ENCODE measurements at places on chromosomes 11 and 22.
A peak's percentile ranks its signal among the peaks of the same experiment; 100 is the strongest.

DNA sequence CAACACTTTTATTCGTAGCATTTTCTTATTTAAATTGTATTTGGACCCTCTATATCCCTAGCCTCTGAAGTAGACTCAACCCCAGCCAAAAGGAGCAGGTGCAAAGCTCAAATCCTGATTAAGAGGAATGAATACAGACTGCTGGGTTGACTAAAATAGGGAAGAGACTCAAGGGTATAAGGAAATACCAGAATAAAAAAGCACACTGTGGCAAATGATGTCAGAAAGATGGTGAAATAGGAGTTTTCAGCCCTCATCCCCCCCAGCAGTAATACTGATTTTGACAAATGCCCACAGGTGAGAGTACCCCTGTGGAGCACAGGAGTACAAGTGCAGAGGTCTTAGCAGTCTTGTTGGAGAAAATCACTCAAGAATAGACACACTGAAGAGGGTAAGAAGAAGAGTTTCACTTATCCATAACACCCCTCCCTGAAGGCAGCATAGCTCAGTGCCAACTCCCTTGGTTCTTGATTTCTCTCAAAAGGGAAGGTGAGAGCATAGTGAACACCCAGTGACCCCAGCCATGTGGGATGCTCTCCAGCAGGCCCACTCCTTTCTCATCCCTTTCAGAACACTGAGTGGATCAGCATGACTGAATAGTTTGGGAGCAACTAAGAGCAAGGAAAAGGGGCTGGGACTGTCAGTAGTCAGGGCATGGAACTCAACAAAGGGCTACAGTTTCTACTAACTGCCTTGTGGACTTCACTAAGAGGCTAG is 71.7 kb downstream of the TBC1D22A start:
- no peak for DNase-seq

GRCh38 chr22:49447837-49448236 is 379.8 kb downstream of the BRD1 start:
- no peak for DNase-seq

DNA sequence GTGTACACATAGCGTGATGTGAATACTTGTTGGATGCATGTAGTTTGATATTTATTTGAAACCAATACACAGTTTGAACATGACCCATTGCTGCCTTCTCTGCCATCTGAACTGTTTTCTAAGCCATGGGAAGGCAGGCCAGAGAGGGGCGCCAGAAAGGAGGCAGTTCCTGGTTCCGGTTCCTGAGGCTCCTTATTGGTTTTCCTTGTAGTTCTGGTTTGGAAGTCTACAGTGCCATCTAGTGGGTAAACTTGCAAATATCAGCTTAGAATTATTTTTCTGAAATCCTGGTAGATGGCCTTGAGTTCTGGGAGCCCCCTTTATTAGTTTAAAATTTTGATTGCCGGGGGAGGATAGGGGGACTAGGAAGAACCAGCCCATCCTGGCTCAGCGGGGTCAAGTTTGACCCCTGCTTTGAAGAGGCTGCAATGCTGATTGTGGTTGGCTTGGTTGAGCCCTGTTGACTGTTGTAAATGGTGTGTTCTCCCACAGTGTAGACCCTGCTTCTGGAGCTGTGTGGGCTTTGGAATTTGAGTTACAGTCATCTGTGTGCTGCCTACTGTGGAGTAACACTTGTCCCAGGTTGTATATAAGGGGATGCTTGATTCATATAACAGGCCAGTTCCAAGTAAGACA is 48.4 kb downstream of the GRAMD1B start:
- DNase-seq, result peak; percentile 52

DNA sequence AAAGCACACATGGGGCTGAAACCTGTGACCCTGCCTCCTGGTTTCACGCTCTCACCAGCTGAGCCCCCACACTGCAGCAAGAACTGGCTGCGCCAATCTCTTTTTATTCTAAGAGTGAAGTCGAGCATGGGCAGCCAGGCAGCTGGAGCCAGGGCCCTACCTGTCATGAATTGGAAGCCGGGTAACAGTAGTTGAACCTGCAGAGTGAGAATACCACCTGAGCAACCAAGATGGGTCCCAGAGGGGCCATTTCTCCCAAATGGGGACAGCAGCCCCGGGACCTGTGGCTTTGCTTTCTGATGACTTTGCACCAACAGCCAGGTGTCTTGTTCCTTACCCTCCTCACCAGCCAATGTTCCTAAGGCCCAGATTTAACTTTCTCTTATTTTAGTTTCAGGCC is 178.9 kb downstream of the GRIK4 start:
- no peak for DNase-seq

DNA sequence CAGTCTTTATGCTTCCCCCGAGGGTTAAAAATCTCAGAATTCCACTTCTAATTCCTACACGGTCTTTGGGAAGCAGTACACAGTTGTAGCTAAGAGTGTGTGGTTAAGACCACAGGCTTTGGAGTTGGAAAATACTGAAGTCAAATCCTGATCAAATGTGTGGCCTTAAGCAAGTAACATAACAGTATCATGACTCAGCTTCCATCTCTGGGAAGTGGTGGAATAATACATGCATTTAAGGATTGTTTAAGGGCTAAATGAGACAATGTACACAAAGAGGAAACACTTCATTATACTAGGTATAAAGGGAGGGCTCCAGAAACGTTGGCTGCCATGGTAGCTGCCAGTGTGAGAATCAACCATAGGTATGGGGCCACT is 71.5 kb downstream of the FAT3 start:
- DNase-seq, result no peak

DNA sequence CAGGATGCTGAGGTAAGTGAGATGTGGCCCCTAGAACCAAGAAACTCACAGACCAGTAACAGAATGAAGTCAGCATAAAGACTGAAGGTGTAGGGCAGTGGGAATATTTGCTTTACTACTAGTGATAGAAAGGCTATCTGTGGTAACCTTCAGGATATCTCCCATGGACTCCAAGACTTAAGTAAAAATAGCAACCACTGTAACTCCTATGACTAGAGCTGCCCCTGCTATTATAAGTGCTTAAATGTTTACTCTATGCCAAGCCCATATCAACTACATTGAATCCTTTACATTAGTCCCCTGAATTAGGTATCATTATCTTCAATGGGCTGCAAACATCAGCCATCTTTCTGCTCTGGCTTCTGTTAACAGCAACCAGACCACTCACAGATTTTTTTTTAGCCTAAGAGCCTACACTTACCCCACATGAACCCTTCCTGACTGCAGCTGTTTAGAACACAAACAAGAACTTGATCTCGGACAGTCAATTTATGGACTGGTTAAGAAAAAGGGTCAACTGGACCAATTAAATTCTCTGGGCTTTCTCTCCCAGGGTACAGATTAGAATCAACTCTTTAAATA is 335.1 kb upstream of the API5 start:
- DNase-seq, result no peak

DNA sequence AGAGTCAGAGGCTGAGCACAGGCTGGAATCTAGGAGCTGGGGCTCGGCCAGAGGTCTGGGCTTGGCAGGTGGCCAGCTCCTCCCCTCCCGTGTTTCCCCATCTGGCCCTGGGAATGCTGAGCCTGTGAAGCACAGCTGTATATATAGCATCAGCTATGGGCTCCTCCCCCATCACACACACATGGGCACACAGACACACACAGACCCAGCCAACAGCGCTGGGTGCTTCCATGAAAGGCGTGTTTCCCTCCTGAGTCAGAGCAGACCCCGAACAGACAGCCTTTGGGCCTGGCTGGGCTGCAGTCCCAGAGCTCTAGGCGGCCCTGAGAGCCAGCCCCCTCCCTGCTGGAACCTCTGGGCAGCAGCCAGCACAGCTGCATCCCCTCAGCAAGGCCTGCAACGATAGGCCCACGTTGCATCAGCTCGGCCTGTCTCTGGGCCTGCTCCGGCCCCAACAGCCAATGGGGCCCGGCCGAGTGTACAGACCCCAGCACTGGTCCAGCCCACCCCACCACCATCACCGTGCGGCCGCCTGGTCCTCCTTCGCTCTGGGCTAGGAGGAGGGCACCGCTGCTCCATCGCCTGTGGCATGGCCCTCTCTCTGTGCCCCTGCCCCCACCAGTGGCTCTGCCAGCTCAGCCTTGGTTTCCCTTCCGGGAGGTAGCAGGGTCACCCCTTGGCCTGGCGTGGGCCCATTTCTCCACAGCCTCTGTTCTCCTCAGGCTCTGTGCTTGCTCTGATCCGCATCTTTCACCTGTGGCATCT is 7.6 kb upstream of the SERPINH1 start:
- DNase-seq, result peak; percentile 91

DNA sequence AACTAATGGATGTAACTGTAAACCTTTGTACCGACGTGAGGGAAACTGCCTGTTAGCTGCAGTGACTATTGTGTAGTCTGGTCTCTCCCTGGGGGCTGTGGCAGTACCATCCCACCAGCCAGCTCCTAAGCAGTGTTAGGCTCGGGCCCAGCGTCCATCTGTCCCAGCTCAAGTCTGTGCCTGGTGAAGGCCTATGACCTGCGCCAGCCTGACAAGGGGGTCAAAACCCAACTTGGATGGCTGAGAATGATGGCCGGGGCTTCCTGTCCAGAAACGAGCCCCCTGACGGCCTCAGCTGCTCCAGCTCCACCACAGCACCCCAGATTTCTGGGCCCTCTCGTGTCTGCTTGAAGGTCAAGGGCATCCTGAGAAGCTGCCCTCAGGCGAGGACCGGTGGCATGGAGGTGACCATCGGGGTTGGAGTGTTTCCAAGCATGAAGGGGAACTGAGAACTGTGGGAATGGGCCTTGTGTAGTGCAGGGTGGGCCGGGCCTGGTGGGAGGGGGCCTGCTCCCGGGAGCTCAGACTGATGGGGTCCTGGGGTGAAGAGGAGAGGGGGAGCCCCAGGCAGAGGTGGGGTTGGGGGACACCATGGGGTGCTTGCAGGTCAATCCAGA is 14.3 kb upstream of the SPI1 start:
- DNase-seq, result no peak

GRCh38 chr11:22165759-22166513 is 26.9 kb upstream of the ANO5 start:
- DNase-seq, result no peak

GRCh38 chr11:118609380-118610224 is 2.2 kb downstream of the PHLDB1 start:
- no peak for DNase-seq

DNA sequence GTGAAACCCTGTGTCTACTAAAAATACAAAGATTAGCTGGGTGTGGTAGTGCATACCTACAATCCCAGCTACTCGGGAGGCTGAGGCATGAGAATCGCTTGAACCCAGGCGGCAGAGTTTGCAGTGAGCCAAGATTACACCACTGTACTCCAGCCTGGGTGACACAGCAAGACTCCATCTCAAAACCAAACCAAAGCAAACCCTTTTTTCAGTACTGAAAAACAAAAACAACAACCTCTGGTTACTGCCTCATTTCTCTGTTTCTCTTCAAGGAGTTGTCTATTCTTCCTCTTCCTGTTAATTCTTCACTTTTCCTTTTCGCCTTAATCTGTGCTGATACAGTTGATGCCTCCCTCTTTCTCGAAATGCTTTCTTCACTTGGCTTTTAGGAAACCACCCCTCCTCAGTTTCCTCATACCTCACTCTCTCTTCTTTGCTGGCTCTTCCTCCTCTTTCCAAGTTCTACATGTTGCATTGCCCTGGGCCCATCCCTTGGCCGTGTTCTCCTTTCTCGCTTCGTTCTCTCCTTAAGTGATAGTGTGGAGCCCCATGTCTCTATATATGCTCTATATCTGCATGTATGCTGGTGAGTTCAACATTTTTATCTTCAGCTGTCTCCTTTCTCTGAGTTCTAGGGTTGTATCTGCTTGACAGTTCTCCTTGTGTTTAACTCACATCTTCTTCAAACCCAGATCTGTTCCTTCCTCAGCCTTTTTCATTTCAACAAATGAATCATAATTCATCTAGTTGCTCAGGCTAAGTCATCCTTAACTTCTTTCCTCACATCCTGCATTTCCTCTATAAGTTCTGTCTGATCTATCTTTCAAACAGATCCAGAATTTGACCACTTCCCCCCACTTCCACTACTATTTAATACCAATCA is 37.1 kb downstream of the NUCB2 start:
- no peak for DNase-seq

DNA sequence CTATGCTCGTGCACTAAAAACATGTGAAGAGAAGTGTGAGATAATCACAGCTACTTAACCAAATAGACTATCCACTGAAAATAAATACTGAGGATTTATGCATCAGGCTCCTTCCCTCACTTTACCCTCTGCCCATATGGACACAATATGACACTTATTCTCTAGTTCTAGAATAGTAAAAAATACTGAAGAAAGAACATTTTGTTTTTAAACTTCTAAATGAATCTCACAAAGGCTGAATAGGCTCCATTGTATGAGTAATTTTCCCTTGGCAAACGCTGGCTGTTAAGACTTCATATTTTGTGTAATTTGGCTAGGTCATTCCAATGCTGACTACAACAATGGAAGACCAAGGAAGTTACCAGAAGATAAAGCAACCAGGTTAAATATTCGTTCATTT is 9.9 kb downstream of the HPS5 start:
- no peak for DNase-seq

DNA sequence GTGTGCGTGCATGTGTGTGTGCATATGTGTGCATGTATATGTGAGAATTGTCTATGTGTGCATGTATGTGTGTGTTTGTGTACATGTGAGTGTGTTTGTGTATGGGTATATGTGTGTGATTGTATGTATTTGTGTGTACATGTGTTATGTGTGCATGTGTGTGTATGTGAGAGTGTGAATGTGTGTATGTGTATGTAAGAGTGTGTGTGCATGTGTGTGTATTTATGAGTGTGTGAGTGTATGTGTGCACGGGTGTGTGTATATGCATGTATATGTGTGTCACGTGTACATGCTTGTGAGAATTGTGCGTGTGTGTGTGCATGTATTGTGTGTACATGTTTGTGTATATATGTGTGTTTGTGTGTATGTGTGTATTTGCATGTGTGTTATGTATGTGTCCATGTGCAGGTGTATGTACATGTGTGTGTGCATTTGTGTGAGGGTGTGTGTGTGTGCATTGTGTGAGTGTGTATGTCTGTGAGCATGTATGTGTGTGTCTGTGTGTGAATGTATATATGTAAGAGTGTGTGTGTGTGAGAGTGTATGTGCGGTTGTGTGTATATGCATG is 16.0 kb downstream of the MB start:
- DNase-seq, result no peak

- DNase-seq, result no peak
Observed at GRCh38 chr11:37409124-37409523, 811.1 kb upstream of the RAG2 start.

GRCh38 chr11:70762810-70763209 is 364.5 kb downstream of the CTTN start:
- DNase-seq, result no peak

- DNase-seq, result no peak
Observed at GRCh38 chr11:6927030-6927617, 898 bp downstream of the ZNF215 start.

- no peak for DNase-seq
Observed at GRCh38 chr11:126515501-126515900, 160.0 kb downstream of the ST3GAL4 start.
